SJCRH30 (cell line): ENCODE measurements at places on chromosomes 3 and 15. TPM values are rescaled to one million over a fixed set of nuclear protein-coding genes. Genes with fewer than 3 reads are reported as not detected.

DNA sequence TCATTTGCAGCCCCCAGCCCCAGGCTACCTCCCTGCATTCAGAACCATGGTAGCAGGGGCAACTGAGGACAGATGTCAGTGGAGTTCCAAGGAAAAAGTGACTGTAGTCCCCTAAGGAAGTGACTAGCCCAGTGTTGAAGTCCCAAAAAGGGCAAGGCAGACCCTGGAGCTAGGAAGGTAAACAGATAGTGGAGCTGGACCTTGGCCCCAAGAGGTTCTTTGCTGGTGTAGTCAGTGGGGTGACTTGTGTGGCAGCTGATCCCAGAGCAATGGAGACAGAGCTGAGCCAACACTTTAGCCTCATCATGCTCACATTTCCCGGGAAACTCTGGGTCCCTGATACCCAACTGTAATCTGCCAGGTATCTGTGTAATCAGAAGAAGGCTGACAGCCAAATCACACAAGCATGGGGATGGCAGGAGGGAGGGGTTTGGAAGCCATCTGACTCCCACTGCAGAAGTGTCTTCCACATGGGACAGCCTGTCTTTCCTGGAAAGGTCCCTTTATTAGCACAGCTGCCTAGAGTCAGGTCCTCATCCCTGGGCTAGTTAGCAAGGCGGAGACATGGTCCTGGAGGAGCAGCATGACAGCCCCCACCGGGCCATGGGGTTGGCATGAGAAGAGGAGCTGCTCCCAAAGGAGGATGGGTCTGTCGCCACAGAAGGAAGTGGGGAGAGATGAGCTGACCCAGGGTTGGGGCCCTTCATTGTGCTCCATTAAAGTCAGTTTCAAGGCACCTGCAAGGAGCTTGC, 39.8 kb downstream of the PXYLP1 start:
- DNase-seq, result no peak

DNA sequence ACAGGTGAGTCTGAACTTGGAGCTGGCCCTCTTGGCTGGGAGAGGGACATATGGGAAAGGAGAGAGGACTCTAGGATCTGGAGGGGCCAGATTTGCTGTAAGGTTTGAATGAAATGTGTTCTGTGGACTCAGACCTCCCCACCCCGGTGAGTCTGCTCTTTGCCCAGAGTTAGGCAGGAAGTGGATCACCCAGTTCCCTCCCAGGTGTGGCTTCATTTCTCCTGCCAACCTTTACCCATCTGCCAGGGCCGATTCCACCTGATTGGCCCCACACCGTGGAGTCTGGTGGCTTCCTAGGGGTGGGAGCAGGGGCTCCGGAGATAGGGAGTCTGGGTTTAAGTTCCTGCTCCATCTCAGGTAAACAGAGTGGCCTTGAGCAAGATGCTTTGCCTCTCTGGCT, 25.5 kb downstream of the CD276 start:
- no peak for DNase-seq

- DNase-seq, result no peak
Measured at GRCh38 chr15:51667478-51667877, 13.8 kb upstream of the SCG3 start.

DNA sequence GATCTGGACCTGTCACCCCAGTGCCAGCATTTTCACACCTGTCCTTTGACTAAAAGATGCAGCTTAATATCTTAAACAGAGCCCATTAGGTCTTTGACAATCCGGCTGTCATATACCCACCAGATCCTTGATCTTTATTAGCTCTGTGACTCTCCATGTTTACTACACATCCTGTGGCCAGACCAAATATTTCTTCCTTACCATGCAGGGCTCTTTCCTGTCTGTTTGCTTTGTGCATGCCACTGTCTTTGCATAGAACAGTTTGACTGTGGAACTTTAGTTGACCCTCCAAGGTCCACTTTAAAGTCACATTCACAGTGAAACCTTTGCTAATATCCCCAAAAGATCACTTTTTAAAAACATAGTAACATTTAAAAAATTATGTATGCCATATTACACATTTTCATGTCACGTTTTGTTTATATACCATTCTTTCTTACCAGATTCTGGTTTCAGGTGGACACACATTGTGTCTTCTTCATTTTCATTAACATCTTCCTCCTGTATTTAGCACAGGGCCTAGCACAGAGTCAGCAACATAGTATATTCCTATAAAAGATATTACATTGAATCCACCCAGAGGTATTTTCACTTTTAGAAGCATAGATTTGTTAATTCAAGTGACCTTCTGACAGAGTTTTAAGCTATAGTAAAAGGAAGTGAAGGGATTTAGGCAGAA, 95.8 kb downstream of the RAP2B start:
- DNase-seq, result no peak

GRCh38 chr3:171156401-171157010, 130.0 kb upstream of the SLC2A2 start:
- no peak for DNase-seq

DNA sequence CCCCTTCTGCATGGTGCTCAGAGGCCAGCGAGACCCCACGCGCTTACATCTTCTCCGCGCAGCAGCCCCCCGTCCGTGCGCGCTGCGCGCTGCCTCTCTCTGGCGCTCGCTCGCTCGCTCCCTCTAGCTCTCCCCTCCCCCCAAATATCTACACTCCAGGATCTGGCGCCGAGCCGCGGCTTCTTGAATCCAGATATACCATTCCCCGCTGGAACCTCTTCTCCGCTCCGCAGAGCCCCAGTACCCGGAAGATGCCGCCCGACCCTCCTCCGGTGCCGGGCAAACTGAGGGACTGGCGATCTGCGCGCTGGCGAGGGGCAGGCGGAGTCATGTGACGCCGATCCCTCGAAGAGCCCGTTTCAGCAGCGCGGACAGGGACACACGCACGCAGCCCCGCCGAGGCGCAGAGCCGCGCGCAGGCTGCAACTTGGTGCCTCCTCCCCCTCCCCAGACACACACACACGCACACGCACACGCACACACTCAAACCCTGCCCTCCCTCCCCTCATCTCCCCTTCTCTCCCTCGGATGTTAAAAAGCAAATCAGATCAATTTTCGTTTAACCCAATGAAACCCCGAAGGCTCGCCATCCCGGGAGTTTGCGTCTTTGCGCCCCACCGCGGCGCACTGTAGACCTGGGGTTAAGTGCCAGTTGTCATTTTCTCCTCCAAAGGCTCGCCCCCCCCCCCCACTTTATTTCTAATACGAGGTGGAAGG, at the start of gene RASGRF1:
Gene RASGRF1 (minus strand): TSS at position 294 of the 717 bp plus-strand sequence. CDS start 282 bp downstream, at position 12.
- no peak for DNase-seq

DNA sequence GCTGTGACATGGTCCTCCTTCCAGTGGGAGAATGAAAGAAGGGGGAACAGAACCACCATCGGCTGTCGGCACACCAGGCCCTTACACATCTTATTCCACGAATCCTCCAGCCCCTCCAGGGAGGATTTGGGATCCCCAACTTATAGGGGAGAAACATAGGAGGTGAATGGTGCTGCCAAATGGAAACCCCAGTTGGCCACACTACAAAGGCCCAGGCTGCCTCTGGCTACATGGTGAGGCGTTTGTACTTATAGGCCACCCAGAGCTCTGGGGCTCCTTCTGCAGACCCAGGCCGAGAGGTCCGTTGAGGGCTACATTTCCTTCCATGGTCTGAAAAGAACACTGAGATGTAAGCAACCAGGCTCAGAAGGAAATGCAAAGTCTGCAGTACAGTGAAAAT, 12.0 kb downstream of the AMOTL2 start:
- DNase-seq, result no peak

DNA sequence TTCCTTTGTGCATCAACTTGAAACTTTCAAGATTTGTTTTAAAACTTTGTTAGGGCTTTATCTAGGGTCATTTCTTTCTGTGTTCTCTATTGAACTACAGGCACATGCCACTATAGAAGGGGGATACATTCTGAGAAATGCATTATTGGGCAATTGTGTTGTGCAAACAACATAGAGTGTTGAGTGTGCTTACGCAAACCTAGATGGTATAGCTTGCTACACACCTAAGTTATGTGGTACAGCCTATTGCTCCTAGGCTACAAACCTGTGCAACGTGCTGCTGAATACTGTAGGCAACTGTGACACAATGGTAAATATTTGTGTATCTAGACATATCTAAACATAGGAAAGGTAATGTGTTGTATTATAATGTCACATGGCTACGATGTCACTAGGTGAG, 33.0 kb upstream of the KLF13 start:
- DNase-seq, result no peak

DNA sequence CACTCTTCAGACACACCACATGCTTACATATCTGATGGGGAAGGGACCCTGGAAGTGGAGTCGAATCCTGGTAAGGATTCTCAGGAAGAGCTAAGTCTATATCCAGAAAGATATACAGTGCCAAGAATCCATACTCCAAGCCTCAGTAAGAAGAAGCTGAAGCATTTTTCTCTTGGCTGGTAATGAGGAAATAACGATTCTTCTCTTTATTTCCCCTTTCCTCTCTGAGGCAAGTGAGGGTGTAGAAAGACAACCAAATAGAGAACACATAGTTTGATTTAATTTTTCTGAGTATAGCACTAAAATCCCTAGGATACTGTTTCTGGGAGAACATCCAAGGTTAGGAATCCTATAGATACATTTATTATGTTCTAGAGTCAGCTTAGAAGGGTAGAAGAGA, 857.3 kb downstream of the TUSC7 start:
- no peak for DNase-seq

DNA sequence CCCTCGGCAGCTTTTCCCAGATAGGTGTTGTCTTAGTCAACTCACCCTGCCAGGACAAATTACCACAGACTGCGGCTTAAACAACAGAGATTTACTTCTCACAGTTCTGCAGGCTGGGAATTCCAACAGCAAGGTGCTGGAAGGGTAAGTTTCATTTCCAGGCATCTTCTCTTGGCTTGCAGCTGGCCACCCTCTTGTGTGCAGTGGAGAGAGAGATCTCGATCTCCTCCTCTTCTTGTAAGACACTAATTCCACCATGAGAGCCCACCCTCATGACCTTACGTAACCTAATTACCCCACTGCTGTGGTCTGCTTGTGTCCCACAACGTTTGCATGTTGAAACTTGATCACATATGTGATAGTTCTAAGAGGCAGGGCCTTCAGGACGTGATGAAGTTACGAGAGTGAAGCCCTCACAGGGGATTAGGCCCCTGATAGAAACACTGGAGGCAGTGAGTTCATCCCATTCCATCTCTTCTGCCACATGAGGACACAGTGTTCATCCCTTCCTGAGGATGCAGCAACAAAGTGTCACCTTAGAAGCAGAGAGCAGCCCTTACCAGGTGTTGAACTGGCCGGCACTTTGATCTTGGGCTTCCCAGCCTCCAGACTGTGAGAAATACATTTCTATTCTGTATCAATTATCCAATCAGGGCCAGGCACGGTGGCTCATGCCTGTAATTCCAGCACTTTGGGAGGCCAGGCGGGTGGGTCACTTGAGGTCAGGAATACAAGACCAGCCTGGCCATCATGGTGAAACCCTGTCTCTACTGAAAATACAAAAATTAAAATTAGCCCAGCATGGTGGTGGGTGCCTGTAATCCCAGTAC, 247.7 kb downstream of the PLCL2 start:
- no peak for DNase-seq

DNA sequence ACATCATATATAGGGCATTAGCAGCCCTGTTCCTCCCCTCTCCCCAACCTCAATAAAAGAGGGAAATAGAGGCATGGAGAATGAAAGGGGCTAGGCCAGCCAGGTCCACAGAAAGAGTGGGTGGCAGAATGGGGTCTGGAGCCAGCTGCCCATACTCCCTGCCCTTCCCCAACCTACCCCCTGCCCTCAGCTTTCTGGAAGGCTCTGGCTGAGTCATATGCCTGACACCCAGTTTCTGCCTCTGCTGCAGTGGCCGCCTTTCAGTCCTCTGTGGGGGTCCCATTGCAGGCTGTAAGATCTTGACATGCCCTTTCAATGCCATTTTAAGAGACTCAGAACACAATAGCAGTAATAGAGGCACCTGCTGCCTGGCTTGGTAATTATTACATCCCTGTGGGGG, 95.7 kb downstream of the LINGO1 start:
- DNase-seq, result no peak

GRCh38 chr3:150376001-150376848, 31.9 kb upstream of the TSC22D2 start:
- DNase-seq, result no peak

DNA sequence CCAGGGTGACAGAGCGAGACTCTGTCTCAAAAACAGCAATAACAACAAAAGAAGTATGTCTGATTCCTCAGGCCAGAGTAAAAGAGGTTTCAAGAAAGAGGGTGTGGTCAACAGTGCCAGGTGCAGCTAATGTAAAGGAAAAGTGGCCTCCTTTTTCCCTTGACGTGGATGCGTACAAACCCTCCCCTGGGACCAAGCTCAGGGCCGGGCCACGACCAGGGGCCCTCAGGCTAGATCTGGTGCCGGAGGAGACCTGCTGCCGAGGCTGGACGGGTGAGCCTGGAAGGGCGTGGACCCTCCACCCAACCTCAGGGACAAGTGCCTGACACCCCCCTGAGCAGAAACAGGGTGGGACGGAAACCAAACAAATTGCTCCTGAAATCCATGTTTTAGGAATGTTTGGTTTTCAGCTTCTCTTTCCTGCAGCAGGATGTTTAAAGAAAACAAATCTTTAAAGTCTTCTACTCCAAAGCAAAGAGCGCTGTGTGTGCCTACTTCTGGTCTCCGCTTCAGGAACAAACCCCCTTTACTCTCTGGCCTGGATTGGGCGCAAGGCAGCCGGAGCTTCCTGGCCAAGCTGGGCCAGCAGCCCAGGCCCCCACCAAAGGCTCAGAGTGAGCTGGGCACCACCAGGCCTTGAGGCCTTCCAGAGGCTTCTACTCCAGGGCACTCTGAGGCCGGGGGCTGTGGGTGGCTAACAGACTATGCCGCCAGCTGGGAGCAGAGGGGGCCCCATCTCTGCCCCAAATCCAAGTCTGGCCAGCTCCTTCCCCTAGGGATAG, 21.4 kb downstream of the ZDHHC19 start:
- no peak for DNase-seq

DNA sequence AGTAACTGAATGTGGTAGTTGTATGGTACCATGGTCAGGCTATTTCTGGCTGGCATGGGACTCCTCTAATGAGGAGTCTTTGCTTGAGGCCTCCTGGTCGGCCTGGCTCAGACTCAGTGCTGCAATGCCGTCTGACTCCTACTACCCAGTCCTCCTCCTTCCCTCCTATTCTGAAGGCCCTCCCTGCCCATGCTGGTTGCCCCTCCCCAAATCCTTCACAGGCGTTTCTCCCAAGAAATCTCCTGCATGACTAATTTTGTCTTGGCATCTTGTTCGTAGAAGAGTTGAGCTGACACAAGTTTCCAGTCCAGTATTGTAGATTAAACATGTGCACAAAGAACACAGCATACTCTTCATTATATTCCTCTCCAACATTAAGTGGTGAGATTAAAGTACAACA, 115.5 kb downstream of the NFKBIZ start:
- DNase-seq, result no peak

DNA sequence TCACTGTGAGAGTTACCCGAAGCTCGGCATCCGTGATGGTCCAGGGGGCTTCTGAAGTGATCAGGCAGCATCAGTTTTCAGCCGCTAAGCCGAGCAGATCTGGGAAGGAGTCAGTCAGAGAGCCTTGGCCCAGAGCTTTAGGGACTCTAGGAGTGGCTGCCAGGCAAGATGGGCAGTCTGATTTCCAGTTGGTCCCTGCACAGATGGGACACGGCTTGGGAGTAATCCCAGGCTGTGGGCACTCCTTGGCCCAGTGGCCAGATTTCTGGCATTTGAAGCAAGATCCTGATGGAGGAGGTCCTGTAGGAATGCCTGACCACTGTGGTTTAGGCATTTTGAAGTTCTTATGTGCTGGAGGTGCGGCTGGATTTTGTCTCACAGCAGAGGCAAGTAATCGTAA, 10.5 kb upstream of the IP6K2 start:
- DNase-seq, result no peak

CKMT1B gene
- 0.43 TPM in 1 of 2 replicates, not detected in the other for total RNA-seq

PFN2 gene
- 380 and 402 TPM in 2 replicates for total RNA-seq

DPPA4 gene
- total RNA-seq, result not detected in 2 replicates

BFSP2 gene
- 0.41 TPM in 1 of 2 replicates, not detected in the other for total RNA-seq

SLC51A gene
- total RNA-seq, result not detected in 2 replicates

NLGN1 gene
- total RNA-seq, result 15.6 and 20.7 TPM in 2 replicates

GATM gene
- total RNA-seq, result 226 and 232 TPM in 2 replicates
